ENCODE measurements at places on chromosomes 7 and 10. TPM values are rescaled to one million over a fixed set of nuclear protein-coding genes. Genes with fewer than 3 reads are reported as not detected.

Gene HOXA13
- 0.37 TPM for total RNA-seq

Gene GNGT1
- total RNA-seq, result not detected

Gene BLNK
- total RNA-seq, result not detected

Gene UBN2
- total RNA-seq, result 4.8 TPM

Gene FAM170B
- not detected for total RNA-seq

Gene SPDYE2B
- total RNA-seq, result not detected

Gene TAS2R3
- 1.8 TPM for total RNA-seq

Gene ZNF503
- total RNA-seq, result 13.5 TPM

Gene GPR146
- 0.78 TPM for total RNA-seq

Gene CALML3
- not detected for total RNA-seq

Gene MACROH2A2
- 4.3 TPM for total RNA-seq
